Right lobe of liver (tissue), 6 donors: ENCODE measurements at places on chromosomes 3 and 15.

DNA sequence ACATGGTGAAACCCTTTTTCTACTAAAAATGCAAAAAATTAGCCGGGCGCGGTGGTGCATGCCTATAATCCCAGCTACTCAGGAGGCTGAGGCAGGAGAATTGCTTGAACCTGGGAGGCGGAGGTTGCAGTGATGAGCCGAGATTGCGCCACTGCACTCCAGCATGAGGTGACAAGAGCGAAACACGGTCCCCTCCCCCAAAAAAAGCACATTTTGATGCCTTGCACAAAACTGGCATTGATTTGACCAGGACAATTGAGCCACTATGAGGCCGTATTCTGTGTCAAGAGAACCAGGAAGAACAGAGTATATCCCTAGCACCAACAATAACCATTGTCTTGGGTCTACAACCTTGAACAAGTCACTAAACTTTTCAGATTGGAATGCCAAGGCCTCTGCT lies 50.6 kb downstream of the SH3BP5 start:
- DNase-seq: no peak

GRCh38 chr3:46187341-46187700 lies 20.8 kb downstream of the CCR1 start:
- DNase-seq: no peak

DNA sequence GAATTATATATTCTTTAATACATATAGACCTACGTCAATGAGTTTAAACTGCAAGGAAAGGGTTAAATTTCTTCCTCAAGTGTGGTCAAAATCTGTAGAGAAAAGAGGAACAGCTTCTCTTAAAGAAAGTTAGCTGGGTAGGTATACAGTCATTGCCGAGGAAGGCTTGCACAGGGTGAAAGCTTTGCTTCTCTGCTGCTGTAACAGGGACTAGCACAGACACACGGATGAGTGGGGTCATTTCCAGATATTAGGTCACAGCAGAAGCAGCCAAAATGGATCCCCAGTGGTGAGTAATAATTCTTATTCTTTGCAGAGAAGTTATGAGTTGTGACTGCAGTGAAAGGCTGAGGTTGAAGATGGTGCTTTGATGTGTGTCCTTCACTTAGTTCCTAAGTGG lies at the start of gene CD86:
TSS of gene CD86 (plus strand) at position 148 of the 400 bp plus-strand sequence. CDS start at position 276, 128 bp downstream.
- DNase-seq: no peak

DNA sequence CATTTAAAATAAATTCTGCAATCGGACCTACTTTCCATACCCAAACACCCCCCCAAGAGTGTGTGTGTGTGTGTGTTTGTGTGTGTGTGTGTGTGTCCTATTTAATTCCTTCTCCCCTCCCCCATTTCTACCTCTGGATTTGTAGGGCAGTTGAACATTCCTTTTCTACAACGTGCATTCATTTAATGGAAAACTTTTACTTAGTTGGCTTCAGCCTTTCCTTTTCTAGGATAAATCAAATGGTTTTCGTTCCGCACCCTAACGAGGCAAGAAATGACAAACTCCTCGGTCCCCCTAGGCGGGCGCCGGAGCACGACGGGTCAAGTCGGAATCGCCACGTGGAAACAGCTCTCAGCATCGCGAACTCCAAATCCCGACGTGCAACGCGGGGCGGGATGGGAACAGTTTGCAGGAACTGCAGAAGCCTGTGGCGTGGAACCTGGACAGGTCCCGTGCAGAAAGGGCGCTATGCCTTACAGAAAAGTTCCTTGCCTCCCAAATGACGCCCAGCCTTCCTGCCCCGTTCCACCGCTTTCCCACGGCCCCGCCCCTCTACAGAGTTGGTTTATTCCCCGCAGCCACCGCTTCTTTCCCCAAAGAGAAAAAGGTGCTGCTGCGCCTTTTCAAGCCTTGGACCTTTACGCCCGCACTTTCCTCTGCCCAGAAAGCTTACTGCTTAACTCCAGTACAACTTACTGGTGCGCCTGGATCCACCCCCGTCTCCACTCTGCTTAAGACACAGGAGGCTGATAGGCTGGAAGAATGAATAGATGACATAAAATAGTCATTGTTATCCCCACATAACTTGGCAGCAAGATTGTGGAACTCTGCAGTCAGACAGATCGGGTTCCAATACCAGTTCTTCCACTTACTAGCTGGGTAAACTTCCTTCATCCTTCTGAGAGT lies 1.1 kb upstream of the EIF2B5 start:
- peak; percentile 89 for DNase-seq

DNA sequence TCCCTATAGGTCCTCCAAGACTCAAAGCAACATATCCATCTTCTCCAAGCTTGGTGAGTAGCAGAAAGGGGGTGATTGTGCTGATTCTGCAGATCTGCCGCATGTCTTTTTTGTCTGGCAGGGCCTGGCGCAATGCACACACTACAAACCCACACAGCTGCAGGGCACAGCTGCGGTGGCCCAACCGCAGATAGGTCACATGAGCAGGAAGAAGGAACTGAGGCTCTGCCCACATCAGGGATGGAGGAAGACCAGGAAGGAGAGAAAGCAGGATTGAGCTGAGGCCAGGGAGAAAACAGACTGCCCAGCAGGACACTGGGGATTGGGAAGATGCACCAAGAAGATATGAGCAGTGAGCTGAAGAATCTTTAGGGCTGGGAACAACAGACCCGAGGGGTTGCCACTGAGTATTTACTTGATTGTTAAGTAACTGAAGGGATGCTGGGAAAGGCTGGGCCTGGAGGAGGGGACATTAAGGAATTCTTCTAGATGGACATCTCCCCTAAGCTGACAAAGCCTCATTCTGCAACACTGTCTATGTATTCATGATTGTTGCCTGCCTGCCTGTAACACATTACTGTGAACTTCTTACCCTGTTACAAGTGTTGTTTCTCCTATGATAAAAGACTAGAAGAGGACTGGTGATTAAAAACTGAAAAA lies 126.7 kb downstream of the MYLK start:
- peak; percentile 46 for DNase-seq

GRCh38 chr3:171013822-171014748 lies 12.4 kb downstream of the SLC2A2 start:
- DNase-seq: no peak

- no peak for DNase-seq
Measured at GRCh38 chr3:118080889-118081288, 953.8 kb downstream of the IGSF11 start.

GRCh38 chr15:67563092-67563491 lies 20.6 kb downstream of the MAP2K5 start:
- DNase-seq: no peak

GRCh38 chr3:138933981-138934691 lies 12.8 kb downstream of the FOXL2 start:
- DNase-seq: no peak

DNA sequence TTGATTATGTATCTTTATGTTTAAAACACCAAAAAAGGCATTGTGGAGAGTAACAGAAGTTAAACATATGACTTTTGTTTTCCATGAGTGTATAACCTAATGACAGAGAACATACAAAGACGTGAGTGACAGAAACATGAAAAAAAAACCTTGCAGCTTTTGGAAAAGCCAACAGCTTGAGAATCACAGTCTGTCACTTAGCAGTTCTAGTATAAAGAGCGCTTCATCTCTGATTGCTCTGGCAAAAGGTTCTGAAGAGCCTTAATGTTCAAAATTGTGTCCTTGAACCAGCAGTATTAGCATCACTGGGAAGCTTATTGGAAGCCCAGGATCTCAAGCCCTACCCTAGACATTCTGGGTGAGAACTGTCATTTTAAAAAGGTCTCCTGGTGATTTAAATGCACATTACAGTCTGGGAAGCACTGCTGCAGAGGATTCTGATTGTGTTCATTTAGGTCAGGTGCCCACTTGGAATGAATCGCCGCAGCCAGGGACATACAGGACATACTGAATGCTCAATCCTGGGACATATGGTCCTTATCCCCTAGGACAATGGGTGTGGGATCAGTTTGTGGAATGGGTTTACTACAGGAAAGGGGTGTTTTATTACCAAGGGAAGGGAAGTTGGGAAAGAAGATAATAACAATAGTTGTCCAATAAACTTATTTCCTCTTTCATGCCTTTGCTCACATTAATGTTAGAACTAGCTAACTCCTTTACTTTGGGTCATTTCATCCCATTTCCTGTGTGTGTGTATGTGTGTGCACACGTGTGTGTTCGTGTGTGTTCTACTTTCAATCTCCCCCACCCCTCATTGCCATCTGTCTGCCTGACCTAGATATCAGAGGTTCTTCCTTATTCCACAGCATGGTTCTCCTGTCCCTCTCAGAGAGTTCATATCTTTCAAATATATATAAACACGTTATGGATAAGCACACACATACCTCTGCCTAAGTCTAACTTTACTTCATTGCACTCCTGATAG lies 55.0 kb downstream of the LRRC49 start:
- no peak for DNase-seq

DNA sequence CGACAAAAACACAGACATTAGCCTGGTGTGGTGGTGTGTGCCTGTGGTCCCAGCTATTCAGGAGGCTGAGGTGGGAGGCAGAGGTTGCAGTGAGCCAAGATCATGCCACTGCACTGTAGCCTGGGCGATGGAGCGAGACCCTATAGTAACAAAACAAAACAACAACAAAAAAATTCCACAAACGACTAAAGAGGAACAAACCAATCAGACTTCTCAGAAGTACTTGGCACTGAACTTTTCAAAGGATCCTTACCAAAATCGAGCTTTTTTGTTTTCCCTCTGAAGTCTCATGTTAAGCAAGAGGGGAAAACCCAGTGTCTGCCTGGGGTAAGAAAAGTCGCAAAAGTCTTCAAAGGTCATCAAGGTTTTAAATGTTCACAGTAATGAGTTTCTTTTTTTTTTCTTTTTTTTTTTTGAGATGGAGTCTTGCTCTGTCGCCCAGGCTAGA lies 30.1 kb upstream of the TFRC start:
- DNase-seq: no peak

GRCh38 chr3:21477541-21478288 lies 273.3 kb downstream of the ZNF385D start:
- no peak for DNase-seq

- peak; percentile 48 for DNase-seq
Measured at GRCh38 chr3:194577986-194578905, 55.0 kb downstream of the TMEM44 start.

DNA sequence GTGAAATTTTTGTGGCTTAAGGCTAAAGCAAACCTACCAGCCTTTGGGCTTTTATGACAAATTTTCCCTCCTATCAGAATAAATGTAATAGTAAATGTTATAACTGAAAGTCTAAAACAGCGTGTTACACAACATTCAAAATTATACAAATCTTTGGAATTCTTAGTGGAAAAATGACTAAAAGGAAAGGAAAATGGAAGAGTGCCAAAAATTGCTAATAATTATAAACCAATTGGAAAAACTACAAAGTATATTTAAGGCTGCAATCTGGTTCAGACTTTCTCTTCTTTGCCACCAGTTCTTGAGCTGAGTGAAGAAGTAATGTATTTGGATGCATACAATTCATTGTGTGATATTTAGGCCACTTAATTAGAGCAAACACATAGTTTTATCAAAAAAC lies 45.6 kb upstream of the PHLDB2 start:
- no peak for DNase-seq

DNA sequence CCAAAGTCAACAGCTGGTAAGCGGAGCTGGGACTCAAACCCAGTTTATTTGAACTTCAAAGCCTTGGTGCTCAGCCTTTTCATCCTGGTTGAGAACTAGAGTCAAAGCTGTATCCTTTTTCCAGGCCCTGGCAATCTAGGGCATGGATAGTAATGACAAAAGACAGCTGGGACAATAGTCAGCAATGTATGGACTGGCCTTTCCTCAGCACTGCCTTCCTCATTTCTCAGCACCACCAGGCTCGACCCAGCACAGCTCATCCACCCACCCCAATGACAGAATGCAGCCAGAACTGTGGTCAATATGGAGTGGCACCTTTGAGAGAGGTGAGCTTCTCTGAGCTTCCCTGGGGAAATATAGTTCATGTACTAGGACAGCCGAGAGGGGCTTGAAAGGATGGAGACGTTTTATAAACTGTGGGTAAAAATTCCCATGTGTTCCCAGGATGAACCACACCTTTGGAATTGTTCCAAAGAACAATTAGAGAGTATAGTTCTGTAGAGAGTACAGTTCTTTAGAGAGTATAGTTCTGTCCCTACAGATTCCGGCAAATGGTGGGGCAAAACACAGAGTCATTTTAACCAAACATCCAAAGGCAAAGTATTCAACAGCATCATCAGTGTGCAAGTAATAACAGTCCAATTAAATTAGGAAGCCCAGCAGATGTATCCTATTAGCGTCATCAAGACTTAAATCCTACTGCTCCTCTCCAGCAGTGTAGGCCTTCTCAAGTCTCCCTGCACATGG lies 30.2 kb upstream of the IREB2 start:
- DNase-seq: no peak

- no peak for DNase-seq
Measured at GRCh38 chr3:90034038-90034437, 926.6 kb downstream of the EPHA3 start.

GRCh38 chr3:132787616-132788300 lies 65.5 kb upstream of the NPHP3 start:
- DNase-seq: no peak

DNA sequence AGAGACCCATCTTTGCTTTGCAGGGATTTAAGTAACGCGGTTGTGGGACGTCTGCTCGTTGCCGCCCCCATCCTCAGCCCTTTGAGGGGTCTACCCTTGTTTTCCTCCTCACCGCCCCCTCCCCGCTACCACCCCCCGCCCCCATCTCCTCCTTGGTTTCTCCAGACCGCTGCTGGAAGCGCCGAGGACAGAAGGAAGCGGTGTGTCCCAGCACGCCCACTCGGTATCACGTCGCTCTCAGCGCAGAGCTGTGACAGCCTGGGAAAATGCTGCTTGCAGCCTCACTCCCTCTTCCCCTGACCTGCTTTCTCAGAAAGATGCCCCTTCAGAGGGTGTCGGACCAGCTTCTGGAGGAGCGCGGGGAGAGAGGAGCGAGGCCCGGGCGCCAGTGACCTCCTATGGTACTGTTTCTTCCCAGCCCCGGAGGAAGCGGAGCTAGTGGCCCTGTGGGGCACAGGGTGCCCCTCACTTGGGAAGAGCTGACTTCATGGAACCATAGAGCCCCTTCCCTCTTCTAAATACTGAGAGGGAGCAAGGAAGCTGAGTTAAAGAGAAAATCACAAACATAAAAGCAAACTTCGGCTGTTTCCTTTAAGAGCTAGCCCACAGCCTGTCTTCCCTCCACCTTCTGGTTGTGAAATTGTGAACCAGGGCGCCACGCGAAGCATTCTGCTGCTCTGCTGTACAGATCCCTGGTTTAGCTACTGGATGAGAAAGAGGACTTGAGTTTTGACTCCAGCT lies 698 bp downstream of the IL1RAP start:
- peak; percentile 51 for DNase-seq

GRCh38 chr15:57280464-57280863 lies 95.8 kb upstream of the CGNL1 start:
- no peak for DNase-seq

GRCh38 chr3:59245859-59246501 lies 196.2 kb upstream of the CFAP20DC start:
- no peak for DNase-seq

- DNase-seq: peak; percentile 78
Measured at GRCh38 chr15:84946772-84947489, 34.7 kb upstream of the PDE8A start.

- DNase-seq: no peak
Measured at GRCh38 chr3:181533811-181534210, 177.9 kb upstream of the SOX2 start.

GRCh38 chr15:99126930-99127329 lies 22.1 kb downstream of the SYNM start:
- no peak for DNase-seq

- DNase-seq: no peak
Measured at GRCh38 chr3:67593761-67594234, 60.6 kb downstream of the SUCLG2 start.
